ENCODE measurements at places on chromosomes 3 and 15.

GRCh38 chr15:77495838-77496596 is 75.3 kb downstream of the HMG20A start:
- peak; percentile 95 for DNase-seq

DNA sequence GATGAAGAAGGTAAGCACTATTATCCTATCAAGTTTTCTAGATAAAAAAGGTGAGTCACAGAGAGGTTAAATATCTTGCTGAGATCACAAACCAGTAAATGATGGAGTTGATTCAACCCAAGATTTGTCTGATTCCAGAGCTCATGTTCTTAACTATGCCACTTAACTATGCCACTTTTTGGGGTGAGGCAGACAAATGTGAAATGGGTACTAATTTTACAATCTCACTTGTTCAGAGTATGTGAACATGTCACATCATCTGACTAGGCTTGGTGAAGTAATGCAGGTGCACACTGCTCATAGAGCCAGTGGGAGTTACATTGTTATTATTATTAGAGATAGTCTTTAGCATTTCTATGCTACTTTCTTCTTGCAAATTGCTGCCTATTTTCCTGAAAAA is 2.0 kb downstream of the DRD3 start:
- DNase-seq = no peak

- no peak for DNase-seq
These were observed 812 bp downstream of the TEX55 start for GRCh38 chr3:119146578-119147375.

DNA sequence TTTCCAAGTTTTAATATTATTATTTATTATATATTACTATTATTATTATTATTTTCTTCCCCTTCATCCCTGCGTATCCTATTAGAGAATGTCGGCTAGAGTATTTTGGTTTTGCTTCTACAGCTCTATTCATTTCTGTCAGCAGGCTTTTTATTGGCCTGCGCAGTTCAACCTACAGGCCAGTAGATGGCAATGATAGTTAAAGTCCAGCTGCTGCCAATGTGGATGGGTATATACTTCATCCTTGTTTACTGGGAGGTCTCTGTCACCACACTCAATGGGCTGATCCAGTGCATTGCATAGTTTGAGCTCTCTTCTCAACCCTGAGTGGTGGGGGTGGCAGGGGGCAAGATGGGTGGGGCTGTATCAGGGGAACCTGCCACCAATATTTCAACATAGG is 799.8 kb downstream of the NSUN3 start:
- peak; percentile 7 for DNase-seq

- DNase-seq = no peak
These were observed 187.9 kb downstream of the GHSR start for GRCh38 chr3:172260381-172260780.

DNA sequence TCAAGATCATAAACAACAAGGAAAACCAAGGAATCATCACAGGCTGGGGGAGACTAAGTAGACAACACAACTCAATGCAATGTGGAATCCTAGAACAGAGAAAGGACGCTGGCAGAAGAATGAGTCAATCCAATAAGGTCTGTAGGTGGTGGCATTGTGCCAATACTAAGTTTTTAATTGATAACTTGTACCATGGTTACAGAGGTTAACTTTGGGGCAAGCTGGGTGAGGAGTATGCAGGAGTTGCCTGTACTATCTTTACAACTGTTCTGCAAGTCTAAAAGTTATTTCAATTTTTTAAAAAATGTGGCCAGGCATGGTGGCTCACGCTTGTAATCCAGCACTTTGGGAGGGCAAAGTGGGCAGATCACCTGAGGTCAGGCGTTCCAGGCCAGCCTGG is 46.2 kb downstream of the RORA start:
- DNase-seq = no peak

- no peak for DNase-seq
These were observed 28.5 kb upstream of the LRRC34 start for GRCh38 chr3:169841171-169841570.

GRCh38 chr3:20028905-20029331 is 11.3 kb upstream of the KAT2B start:
- DNase-seq = no peak

DNA sequence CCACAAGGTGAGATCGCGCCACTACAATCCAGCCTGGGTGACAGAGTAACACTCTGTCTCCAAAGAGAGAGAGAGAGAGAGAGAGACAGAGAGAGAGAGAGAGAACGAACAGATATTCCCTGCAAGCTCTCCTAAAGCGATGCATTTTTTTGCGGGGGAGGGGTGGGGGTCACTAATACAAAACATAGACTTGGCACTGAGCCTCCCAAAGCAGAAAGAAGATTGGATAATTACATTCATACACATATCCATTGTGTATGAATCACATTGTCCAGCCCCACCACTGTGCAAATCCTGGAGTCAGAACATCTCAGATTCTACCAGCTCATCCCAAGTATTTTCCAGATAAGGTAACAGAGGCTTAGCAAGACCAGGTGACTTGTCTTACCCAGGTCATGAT is 459.9 kb downstream of the MAGI1 start:
- DNase-seq = no peak

DNA sequence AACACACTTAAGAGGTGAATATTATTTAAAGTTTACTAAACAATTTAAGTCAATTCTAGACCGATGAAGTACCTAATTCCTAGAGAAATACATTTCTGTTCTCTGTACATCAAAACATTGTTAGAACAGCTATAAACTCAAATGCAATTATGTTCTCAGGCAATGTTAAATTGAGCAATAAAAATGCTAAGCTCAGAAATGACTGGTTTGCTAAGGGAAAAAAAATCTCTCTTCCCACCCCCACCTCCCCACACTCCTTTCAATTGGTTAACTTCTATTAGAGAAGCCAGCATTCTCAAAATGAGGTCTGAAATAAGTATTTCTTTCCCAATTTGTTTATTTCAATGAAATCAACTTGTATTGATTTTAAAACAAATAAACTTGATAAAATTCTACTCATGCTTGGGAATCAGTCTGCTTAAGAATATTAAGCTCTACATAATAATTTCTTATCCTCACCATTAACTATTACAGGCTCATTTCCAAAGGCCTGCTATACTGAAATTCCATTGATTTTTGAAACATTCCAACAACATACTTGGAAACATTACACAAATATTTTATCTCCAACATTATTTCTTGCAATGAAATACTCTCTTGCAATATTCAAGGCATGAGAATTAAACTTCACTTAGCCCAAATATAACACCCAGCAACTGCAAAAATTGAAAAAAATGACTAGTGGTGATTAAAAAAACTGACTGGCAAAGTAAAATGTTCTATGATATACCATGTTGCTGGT is 22.6 kb downstream of the TSPAN3 start:
- DNase-seq = no peak

DNA sequence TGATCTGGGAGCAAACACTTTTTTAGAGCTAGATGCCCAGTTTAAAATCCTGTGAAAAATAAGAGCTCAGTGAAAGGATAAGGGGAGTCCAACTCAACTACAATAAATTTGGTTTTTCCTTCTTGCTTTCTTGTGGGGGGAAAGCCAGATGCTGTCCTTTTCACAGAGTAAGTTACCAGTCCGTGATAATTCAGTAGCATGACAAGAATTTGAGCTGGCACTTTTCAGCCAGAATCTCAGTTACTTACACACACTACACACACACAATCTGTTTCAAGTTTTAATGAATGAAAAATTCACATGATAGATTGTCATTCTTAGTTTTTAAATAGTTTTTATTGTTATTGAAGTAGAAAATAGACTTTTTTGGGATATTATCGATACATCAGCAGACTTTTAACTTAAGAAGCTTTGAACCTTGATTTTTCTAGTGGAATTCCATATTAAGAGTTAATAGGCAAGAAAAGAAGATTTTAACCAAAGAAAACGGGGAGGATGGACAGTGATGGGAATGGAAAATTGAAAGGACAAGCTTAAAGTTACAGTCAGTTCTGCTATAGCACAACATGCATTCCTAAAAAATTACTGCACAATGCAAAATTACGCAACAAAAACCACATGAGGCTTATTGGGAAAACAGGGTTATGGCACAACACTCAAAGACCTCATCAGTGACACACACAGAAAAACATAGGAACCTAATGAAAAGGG is 47.0 kb downstream of the PSMD6 start:
- DNase-seq = peak; percentile 14

Measured in lung microvascular endothelial cell (primary cell).